ENCODE measurements at places on chromosomes 3 and 15.

DNA sequence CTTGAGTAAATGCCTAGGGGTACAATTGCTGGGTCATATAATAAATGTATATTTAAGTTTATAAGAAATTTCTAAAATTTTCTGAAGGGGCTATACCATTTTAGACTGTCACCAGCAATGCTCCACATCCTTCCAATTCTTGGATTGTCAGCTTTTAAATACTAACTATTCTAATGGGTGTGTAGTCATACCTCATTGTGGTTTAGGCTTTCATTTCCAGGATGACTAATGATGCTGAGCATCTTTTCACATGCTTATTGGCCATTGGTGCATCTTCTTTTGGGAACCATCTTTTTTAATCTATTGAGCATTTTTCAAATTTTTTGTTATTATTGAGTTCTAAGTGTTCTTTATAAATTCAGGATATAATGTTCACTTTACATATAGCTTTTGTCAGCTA, 52.5 kb upstream of the CORO2B start:
- DNase-seq = no peak

DNA sequence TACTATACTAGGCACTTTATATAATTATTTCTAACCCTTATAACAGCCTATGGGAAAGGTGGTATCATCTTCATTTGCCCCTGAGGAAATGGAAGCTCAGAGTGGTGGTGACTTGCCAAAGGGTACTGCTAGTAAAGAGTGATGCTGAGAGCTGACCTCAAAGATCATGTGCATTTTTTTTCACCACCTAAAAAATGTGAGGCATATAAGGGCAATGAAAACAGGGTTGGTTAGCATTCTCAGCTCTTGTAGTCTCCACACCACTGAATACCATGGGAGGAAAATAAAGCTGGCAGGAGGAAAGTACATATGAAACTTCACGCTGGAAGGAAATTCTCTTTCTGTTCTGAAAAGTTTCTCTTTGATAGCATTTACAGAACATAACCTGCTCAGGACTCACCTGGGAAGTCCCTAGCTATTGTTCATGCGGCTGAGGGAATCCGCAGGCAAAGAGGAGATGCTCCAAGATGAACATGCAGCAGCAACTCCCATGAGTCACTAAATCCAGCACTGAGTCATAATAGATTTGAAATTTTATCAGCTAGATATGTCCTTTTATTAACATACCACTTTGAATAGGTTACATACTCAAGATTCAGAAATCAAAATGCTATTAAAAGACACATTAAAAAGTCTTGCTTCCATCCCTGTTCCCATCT, 17.3 kb downstream of the FAIM start:
- DNase-seq = no peak

GRCh38 chr3:66363148-66363547, 137.7 kb downstream of the LRIG1 start:
- no peak for DNase-seq

- DNase-seq = no peak
These were observed 368.2 kb upstream of the ROPN1 start for GRCh38 chr3:124360155-124360554.

DNA sequence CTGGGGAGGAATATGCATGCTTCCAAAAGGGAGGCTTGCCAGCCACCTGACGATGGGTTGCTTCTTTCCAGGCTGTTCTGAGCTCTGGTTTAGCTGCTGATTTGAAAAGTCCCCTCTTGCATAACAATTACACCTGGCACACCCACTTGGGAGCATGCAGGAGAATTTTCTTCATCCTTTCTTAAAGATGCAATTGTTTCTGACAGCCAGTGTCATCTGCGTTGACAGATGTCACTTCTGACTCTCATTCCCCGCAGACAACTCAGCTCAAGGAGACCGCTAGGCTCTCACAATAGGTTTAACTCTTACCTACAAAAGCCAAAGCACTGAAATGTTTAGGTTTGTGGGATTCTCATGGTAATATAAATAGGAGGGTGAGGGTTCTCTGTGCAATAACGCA, 185.6 kb upstream of the SYNPR start:
- DNase-seq = no peak

GRCh38 chr3:53139906-53140846, 9.9 kb upstream of the RFT1 start:
- no peak for DNase-seq

GRCh38 chr15:91146728-91147127, 46.7 kb downstream of the SV2B start:
- DNase-seq = no peak

- no peak for DNase-seq
These were observed 364.2 kb downstream of the RBMS3 start for GRCh38 chr3:29644956-29645636.

GRCh38 chr3:12302564-12302963, 13.7 kb downstream of the PPARG start:
- no peak for DNase-seq

- DNase-seq = no peak
These were observed 38.0 kb downstream of the ACAN start for GRCh38 chr15:88841236-88841635.

GRCh38 chr15:85171736-85172135, 190.1 kb downstream of the PDE8A start:
- DNase-seq = no peak
